Activated T-cell treated with anti-CD3 and anti-CD28 coated beads, Interleukin-2, amount 50 U/mL, for 48 hours (primary cell): ENCODE measurements at places on chromosomes 2 and 18.
A peak's percentile ranks its signal among the peaks of the same experiment; 100 is the strongest.

- no peak for DNase-seq
Observed at GRCh38 chr2:168852481-168852880, 37.7 kb downstream of the SPC25 start.

DNA sequence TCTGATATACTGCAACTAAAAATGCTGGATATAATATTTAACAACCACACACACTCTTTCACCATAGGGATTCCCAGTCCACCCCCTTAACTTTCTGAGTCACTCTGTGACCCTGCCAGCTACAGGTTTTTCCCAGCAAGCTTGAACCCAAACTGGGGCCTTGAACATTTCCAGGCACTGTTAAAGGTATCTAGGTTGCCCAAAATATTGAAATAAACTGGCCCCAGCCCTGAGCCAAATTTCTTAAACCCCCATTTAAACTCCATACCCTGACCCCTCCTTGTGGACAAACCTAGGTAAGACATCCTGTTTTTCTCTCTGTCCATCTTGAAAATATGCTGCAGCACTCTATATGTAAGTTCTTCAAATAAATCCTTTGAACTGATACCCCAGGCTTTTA is 19.7 kb upstream of the DCTN1 start:
- DNase-seq = no peak

DNA sequence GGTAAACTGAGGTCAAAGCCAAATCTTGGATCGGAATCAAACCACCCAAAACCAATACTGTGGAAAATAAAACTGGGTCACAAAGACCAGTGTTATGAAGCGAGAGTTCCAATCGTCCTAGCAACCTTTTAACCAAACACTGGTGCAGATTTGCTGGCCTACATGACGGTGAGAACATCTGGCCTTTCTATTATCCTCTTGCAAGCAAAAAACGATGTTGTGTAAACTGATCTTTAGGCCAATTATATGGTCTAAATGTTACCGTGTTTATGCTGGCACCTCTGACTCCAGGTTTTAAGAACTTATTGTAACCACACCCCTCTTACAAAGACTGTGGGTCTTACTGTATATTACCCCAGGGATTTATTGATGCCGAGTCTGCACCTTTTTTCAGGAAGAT is 145.9 kb downstream of the GFPT1 start:
- no peak for DNase-seq

DNA sequence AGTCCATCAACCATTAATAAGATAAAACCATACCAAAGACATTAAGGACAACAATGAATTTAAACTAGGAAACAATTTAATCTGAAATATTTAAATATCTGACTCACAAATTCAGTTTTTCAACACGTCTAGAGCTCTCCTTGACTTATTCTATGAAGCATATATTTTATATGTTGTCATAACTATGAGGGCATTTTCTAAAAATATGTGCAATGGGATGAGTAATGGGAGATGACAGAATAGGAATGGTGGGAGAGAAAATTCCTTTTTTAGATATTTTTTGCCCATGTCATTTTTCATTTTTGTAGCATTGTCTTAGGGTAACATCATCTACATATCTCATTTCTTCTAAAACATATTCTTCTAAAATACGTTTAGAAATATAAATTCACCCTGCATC is 79.2 kb upstream of the CDH2 start:
- no peak for DNase-seq

- DNase-seq = no peak
Observed at GRCh38 chr2:234678711-234679110, 181.8 kb upstream of the ARL4C start.

- DNase-seq = no peak
Observed at GRCh38 chr2:173136067-173136466, 60.4 kb downstream of the MAP3K20 start.

DNA sequence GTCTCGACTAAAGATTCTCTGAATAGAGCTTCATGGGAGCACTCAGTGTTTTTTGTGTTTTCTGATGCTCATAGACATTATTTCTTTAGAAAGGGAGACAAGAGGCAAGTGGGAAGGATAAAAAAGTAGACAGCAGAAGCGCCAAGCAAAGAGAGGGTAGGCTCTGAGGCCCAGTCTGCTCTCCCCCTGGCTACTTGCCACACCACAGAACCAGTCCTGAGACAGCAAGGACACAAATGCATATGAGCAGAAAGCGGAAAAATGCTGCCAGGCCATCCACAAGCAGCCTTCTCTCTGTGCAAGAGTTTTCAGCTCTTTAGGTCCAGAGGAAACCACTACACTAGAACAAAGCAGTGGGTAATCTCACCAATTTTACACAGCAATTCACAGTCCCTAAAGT is 285.4 kb downstream of the ZNF521 start:
- DNase-seq = no peak

GRCh38 chr2:70725505-70725904 is 42.5 kb downstream of the ADD2 start:
- no peak for DNase-seq

- no peak for DNase-seq
Observed at GRCh38 chr18:31606265-31606664, 14.6 kb downstream of the TTR start.

- DNase-seq = no peak
Observed at GRCh38 chr2:240139666-240140393, 628 bp downstream of the OTOS start.

GRCh38 chr2:11749646-11750349 is 3.4 kb downstream of the LPIN1 start:
- DNase-seq = peak; percentile 36

DNA sequence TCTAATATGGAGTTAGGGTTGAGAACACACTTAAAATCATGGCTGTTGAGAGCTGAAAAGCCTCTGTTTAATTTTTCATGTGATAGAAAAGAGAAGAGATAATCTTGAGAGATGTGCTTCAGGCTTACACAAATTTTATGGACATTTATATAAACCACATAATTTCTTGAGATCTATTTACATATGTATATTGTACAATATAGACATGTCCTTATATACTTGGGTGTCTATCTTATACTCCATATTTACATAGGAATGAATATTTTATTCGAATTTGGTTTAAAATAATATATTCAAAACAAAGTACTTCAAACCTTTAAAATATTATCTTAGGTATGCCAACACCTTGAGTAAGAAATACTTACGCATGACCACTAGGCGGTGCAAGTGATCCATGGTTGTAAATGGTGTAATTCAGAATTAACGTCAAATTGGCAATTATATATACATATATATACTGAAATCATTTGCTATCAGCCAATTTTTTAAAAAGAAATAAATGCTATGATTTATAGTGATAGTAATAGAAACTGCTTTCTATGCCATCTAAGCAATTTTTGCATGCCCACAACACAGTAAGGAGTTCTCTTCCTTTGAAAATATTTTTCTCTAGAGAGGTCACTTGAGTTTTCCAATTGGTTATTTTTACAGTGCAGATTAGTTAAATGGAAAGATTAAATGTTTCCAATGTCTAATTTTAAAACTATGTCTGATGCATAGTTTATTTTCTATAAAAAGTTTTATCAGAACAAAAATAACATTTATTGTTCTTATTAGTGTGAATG is 37.6 kb upstream of the SPAG16 start:
- DNase-seq = peak; percentile 57

DNA sequence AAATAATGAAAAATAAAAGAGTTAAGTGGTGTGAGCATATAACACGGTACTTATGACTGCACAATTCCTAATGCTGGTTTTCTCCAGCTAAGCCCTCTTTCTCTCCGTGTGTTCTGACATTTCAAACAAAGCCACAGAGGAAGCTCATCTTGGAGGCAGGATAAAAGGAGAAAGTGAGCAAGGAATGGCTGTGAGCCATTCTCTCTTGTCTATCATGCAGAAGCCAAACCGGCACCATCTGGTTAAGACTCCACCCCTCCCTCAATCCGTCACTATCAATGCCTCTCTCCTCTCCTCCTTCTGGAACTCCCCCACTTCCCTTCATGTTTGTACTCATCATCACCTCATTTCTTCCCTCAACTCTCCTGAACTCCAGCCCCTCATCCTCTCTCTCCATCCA is 210.4 kb downstream of the TMEM163 start:
- no peak for DNase-seq

DNA sequence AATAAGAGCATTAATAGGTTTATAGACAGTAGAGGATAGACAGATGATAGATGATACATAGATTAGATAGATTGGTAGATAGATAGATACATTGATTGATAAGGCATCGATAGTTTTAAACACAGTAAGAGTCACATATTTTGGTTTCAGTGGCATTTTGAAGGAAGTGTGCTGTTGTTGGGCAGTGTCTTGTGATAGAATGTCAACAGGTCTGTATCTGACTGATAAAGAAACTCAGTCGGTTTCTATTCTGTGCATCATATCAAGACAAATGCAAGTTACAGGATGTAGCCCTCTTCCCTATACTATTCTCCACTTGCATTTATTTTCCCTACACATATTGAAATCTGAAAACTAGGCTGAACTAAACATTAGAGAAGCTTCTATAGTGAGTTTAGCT is 1229.0 kb upstream of the ZEB2 start:
- no peak for DNase-seq

- DNase-seq = no peak
Observed at GRCh38 chr2:59566739-59567138, 986.7 kb downstream of the BCL11A start.

GRCh38 chr2:20917719-20918572 is 95.0 kb upstream of the LDAH start:
- DNase-seq = no peak

DNA sequence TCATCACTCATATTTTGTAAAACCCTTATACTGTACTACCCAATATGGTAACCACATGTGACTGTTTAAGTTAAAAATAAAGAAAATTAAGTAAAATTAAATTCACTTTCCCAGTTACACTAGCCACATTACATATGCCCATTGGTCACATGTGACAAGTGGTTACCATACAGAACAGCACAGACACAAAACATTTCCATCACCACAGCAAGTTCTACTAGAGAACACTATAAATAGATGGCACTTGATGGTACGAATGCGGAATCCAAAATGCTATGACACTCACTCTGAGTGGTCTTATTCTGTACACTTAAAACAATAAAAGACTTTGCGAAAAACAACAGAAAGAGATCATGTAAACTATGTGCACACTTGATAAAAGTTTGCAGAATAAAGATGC is 202.2 kb downstream of the PDE1A start:
- DNase-seq = no peak

DNA sequence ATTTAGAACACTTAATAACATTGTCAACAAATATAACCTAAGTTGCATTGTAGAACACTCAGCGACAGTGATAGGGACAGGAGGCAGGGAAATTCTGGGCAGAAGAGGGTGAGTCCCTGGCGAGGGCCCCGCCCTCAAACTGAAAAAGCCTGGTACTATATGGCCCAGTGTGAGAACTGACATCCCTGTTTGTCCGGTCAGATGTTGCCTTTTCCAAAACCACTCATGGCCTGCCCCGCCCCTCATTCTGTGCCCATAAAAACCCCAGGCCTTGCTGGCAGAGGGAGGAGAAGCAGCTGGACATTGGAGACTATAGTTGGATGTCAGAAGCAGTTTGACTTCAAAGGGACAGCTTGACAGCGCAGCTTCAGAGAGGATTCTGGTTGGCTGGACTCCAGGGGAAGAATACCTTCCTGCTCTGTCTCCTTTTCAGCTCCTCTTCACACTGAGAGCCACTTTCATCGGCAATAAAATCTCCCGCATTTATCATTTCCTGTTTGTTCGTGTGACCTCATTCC is 47.0 kb downstream of the FAM117B start:
- no peak for DNase-seq

- no peak for DNase-seq
Observed at GRCh38 chr2:25290811-25291495, 50.8 kb downstream of the DNMT3A start.

- DNase-seq = no peak
Observed at GRCh38 chr18:23207191-23207955, 72.1 kb downstream of the CABLES1 start.

GRCh38 chr18:46294318-46294717 is 190.1 kb downstream of the HAUS1 start:
- no peak for DNase-seq

GRCh38 chr2:177893880-177894279 is 178.7 kb downstream of the PDE11A start:
- no peak for DNase-seq

- DNase-seq = no peak
Observed at GRCh38 chr2:11405599-11406266, 60.2 kb downstream of the E2F6 start.

GRCh38 chr2:38416296-38417036 is 39.4 kb upstream of the ATL2 start:
- no peak for DNase-seq

DNA sequence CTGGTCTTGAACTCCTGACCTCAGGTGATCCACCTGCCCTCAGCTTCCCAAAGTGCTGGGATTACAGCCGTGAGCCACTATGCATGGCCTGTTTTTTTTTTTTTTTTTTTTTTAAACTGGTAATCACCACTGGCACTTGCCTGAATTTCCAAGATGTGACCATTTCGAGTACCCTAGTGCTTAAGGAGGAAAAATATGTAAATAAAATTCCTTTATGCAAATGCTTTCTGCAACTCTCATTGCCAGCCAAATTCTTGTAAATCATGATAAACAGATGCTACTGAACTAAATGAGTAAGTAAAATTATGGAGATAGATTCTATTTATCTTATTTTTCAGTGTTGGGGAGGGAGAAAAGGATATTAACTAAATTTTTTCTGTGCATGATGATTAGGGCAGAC is 18.6 kb downstream of the CDCA7 start:
- no peak for DNase-seq

- DNase-seq = peak; percentile 35
Observed at GRCh38 chr18:57438743-57439608, 3.8 kb downstream of the ONECUT2 start.

GRCh38 chr18:25346561-25346960 is 5.4 kb downstream of the ZNF521 start:
- no peak for DNase-seq

DNA sequence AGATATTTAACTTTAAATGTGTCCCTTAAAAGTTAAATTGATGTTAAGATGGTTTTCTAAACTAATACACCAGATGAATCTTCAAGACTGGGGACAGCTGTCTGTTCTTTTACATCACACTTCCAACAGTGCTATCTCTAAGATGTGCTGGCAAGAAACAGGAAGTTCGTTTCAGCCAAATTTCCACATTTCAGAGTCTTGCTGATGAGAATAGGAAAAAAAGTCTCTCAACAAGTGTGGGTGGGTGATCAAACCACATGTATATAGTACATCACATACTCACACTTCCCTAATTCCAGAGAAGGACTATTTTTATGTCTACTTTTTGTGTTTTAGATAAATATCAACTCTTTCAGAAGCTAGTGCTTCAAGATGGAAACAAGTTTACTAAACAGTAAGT is 1712.8 kb upstream of the TMEFF2 start:
- no peak for DNase-seq

GRCh38 chr18:60146220-60146960 is 226.2 kb downstream of the MC4R start:
- no peak for DNase-seq
